Cerebellar nuclear complex (tissue), 1 donor: ENCODE measurements at places on chromosomes 7 and 10.

- DNase-seq: no peak
These were observed 78.9 kb downstream of the LRRC17 start for GRCh38 chr7:102991540-102992214.

GRCh38 chr7:48298779-48299178, 127.5 kb downstream of the ABCA13 start:
- no peak for DNase-seq

GRCh38 chr10:60434418-60435046, 44.9 kb upstream of the ANK3 start:
- DNase-seq: no peak

GRCh38 chr10:12583891-12584595, 234.7 kb downstream of the CAMK1D start:
- DNase-seq: no peak

DNA sequence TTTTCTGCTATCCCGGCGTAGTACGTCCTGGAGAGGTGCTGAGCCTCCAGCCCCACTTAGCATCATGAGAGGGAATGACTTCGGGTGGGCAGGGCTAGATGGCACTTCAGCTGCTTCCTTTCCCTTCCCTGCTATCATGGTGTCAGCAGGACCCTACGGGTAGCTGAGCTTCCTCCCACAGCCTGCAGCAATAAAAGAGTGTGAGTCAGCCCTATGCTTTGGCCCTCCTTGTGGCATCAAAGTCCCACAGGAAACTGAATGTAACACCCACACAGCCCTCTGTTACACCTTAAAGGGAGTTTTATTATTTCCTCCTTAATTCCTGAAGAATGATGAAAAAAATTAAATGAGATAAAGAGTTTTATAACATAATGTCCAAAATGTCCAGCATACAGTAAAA, 458.1 kb downstream of the RPS24 start:
- no peak for DNase-seq

DNA sequence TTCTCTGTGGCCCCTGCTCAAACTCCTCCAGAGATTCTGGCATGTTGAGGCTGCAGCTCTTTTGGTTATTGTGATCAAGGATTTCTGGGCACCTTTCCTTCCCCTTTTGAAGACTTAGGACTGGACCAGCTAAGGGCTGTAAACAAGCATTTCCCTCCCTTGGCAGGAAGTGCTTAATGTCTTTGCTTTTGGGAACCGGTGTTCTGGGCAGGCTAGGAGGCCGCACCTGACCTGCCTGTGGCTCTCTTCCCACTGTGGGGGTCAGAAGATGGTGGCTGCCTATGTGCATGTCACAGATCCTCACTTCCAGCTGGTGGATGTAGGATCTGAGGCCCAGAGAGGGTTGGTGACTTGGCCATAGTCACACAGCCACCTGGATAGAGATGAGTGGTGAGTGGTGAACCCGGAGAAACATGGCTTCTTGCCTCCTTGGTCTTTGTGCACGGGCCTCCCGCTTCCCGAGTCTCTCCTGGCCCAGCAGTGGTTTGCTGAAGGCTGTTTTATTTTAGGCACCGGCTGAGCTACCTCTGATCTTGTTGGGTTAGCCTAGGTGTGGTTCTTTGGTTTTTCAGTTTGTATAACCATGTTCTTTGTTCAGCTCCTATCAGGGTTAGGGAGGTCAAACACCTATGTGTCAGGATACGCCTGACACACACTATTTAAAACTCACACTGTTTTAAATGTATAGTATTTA, 82.0 kb downstream of the GRK5 start:
- DNase-seq: no peak

DNA sequence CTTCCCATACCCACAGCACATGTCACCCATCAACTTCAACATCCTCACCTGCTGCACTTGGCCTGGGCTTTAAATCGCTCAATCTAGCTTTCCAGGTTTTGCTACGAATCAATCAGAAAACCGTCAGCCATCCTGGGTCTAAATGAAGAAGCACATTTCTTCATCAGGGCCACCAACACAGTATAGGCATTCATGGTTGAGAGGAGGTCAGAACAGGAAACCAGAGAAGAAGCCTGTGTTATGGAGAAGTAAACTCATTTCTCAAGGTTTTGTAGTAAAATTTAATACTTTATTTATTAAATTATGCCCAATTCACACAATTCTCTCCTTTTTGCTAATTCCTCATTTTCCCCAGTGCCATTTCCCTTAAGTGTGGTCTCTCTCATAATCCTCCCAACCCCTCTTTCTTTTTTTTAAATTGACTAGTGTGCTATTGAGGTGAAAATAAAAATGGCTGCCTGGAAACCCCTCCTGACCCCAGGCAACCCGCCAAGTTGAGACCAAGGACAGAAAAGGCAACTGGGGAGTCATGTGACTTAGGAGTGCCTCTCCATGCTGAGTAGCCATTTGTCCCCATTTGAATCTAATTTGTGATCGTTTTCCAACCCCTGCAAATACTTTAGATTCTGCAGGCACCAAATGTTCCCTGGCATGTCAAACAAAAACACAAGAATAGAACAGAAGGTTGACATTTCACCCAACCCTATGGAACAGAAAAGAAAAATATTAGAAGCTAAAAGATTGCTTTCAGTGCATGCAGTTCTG, 181.1 kb upstream of the NAMPT start:
- DNase-seq: no peak

GRCh38 chr10:13239923-13240322, 5.7 kb upstream of the UCMA start:
- no peak for DNase-seq

GRCh38 chr10:34637418-34637911, 177.6 kb downstream of the PARD3 start:
- no peak for DNase-seq

GRCh38 chr7:24704311-24704710, 53.0 kb downstream of the GSDME start:
- DNase-seq: no peak

DNA sequence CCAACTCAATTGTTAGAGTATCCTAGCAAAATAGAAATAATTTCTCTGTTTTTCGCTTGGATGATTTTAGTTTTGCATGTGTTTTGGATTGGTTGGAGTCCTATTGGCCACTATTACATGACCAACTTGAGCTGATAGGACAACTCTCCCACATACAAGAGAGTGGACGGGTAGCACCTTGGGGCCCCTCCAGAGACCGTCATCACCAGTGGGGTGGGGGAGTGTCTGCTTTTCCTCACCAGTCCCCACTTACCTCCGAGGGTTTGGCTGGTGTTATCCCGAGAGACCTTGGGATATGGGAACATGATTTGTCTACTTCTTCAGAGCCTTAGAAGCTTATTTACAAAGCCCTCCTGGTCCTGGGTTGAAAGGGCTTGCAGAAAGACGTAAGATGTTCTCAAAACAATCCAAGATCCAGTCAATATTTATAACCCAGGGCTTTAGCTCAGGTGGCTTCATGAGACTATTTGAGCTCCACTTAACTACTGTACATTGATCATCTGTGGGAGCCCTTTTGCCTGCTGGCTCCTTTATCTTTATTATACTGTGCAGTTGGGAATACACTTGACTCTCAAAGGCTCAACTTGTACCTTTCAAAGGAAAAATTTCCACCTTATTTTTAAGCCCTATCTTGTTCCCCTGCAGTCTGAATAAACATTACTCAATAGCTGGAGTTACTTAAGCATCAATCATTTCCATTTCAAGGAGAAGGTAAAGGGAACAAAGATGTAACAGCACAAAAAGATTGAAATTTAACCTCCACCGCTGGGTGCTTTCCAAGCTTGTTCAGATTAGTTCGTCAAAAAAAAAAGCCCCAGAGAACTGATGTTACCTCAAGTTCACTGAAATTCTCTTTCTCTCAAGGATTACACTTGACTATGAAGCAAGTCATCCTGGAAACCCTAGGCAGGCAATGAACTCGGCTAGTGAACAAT, 119.7 kb downstream of the WDR11 start:
- DNase-seq: no peak

DNA sequence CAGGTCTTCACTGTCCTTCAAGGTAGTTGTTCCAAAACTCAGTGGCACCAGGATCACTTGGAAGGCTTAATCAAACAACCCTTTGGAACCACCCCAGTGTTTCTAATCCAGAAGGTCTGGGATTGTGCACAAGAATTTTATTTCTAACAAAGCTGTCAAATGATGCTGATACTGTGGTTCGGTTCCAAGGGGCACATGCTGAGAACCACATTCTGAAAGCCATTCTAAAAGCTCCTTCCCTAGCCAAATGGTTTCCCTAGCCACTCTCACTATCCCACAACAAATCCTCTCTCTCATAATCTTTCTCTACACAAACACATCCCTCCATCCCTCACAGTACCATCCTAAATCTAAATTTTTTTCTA, 52.1 kb downstream of the MACC1 start:
- no peak for DNase-seq

GRCh38 chr7:32200646-32201045, 130.4 kb upstream of the PDE1C start:
- DNase-seq: no peak

DNA sequence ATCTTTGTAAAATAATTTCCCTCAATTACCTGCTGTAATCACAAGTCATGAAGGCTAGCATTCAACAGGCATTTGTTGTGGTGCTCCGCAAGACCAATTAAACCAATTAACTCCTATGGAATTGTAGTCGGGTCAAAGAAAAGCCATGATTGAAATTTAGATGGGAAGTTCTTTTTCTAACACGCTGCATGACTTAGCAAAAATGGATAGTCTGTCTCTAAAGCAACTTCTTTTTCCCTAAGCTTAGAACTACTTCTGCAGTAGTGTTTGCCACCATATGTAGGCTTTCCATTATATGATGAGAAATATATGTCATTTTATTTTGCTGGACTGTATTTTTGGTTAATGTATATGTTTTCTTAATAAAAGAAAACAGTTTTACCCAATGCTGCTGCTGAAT, 119.1 kb downstream of the TSPAN12 start:
- DNase-seq: no peak

GRCh38 chr7:18459484-18460245, 35.9 kb upstream of the HDAC9 start:
- no peak for DNase-seq
